ENCODE measurements at places on chromosomes 2 and 18.

DNA sequence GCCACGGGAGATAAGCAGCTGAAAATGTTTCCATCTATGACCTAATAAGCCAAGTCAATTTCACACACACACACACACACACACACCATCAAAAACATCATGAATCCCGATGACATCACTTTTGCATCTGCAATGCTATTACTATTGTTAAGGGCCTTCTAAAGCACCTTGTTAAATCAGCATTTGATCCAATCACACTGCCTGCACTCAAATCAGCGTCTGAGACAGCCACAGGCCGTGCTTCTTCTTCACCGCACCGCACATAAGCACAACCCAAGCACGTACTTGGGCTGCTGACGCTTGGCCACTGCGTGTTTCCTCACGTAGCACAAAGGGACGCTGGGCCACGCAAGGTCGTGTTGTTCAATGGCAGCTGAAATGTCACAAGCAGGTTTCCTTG is 15.8 kb upstream of the MTCL1 start:
- no peak for DNase-seq

GRCh38 chr2:159926695-159927094 is 128.7 kb upstream of the CD302 start:
- DNase-seq: no peak

DNA sequence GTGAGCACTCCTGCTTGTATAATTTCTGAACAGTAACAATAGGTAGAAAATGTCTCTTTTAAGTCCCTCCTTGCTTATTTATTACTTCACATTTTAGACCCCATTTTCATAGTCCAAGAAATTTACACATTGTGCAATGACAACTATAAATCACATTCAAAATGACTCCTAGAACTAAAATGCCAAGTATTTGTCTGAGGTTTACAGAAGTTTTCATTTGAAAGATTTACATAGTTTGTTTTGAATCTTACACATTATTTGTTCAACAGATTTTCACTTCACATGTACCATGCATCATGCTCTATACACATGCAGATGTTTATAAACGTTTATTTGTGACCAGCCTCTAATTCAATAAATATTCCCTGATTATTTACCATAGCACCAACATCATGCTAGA is 15.7 kb upstream of the TRIB2 start:
- DNase-seq: no peak

DNA sequence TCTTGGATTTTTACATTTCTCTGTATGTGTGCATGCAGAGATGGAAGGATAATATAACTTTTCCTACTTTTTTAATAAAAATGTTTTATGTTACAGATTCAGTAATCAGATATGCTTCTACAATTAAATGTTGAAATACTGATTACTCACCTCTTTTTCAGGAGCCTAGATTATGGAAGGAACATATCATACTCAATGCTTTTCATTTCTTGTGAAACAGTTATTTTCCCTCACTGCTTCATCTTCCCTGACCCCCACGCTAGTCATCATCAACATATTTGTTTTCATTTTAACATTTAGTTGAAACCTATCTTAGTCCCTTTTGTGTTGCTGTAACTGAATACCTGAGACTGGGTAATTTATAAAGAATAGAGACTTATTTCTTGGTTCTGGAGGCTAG is 190.7 kb downstream of the WDR7 start:
- no peak for DNase-seq

- DNase-seq: no peak
Observed at GRCh38 chr2:35035883-35036282, 1319.7 kb upstream of the CRIM1 start.

DNA sequence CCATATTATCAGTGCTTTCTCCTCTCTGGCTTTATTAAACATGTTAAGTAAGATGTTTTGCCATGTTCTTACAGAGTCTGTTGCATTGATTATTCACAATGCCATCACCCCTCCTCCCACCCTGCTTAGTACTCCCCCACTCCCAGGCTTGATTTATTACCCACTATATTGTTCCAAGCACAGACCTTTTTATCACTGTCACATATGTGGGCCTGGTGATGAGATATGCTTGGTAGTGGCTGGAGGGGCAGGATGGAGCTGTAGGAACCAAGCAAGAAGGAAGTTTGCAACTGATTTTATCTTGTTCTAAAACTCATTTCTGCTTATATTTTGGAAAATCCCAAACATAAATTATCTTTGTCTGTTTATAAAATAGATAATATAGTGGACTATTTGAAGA is 748.2 kb upstream of the CELF4 start:
- no peak for DNase-seq

GRCh38 chr2:233772583-233772982 is 5.5 kb upstream of the MROH2A start:
- no peak for DNase-seq

GRCh38 chr2:212237350-212238095 is 301.1 kb downstream of the ERBB4 start:
- no peak for DNase-seq

DNA sequence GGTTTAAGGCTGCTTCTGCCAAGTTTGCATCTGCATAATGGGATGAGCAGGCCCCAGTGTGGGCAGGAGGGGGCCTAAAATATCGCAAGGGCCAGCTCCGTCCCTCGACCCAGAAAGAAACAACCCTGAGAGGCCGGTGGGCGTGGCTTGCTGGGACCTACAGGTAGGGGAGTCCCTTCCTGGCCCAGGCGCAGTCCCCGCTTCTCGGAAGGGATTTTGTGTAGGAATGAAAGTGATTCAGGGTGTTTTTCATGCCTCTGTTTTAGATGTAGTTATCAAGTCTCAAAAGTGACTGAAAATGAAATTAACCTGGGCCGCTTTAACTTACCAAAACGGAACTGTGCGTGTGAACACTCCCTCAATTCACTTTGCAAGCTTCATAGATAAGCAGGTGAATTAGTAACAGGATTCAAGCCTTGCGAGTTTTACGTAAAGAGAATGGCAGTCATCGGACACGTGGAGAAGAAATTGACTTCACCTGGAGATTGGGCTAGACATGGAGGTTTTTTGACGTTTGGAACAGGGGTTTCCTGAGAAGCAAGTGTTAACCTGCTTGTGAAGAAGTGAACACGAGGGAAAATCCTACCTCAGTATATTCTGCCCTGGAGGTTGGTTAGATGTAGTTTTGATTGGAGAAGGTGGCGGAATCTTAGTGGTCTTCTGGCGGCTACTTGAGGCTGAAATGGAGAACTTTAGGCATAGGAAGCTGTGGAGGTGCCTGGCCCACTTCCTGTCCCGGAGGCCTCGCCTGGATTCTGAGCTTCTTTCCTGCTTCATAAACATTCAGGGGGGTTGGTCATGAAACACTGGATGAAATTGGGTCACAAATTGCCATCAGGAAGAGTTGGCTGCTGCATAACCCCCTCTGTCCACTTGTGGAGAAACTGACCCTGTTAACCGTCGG is 1.7 kb downstream of the NCK2 start:
- DNase-seq: peak; percentile 69

- no peak for DNase-seq
Observed at GRCh38 chr2:204051476-204051875, 114.9 kb downstream of the ICOS start.

GRCh38 chr18:36503477-36503876 is 206.0 kb downstream of the FHOD3 start:
- no peak for DNase-seq

DNA sequence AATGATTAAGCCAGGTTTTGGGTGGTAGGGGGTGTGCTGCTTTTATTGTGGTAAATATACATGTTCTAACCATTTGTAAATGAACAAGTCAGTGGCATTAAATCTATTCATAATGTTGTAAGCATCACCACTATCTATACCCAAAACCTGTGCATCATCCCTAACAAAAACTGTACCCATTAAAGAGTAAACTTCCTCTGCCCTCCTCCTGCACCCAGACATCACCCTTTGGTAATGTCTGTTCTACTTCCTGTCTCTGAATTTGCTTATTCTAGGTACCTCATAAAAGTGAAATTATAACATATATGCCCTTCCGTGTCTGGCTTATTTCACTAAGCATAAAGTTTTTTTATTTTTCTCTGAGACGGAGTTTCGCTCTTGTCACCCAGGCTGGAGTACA is 14.1 kb downstream of the RIF1 start:
- no peak for DNase-seq

DNA sequence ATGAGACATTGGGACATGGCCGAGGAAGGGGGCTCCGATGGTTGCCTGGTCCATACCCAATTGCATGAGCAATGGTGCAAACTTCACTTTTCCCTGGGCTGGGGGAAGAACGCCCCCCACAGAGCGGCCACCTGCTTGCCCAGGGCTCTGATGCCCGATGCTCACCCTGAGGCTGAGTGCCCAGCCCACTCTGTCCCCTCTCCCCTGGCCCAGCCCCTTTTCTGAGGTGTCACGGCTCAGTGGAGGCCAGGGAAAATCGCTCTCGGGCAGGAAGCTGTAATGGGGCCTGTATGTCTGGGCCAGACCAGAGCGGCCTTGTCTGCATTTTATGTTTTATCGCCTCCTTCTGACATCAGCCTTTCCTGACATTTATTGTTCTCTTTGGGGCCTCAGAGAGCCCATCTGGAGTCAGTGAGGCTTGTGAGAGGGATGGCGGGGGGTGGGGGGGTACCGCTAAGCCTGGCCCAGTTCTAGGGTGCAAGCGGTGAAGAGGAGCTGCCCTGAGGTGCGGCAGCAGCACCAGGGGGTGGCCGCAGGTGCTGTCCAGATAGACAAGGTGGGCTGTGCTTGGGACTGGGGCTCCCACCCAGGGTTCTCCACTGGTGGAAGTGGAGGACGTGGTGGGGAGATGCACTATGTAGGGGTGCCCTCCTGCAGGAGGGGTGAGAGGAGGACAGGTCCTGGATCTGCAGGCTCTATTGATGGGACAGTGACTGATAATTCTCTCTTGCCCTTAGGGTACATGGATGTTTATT is 46.2 kb downstream of the INHBB start:
- DNase-seq: no peak

DNA sequence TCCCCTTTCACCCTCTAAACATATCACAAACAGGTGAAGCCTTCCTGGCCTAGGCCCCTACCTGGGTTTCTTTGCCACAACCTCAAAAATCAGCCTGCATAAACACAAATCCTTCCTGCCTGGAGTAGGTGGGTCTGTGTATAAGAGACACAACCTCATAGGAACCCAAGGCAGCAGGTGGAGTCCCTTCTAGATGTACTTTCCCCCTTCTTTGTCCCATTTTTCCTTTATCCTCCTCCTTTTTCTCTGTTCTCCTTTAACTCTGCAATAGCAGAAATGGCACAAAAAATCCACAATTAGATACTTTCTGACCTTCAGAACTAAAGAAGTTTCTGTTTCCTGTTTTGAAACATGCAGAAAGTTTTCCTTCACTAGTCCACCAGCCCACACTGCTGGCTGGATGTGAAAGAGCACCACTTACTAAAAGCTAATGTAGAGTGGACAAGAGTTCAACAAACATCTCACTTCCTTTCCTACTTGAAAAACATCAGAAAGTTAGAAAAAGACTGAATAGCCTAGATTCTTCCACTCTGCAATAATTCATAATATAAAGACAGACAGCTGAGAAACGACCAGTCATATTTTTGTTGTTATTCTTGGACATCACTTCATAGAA is 11.2 kb downstream of the SLC40A1 start:
- DNase-seq: no peak

DNA sequence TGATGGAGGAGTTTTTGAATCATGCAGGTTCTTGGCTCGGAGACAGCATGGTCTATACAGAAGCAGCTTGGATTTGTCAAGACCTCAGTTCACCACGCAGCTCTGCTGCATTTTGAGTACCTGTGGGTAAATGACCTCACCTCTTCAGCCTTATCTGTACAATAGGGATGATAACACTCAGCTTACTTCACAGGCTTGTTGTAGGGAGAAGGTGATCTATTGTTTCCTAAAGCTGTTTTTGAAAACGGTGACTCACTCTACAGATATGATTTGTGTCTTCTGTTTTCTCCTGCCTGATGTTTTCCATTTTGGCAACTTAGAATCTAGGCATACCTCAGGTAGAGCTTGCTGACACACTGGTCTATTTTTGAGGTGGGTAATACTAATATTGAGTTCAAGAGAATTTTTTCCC is 80.3 kb downstream of the FMNL2 start:
- no peak for DNase-seq

DNA sequence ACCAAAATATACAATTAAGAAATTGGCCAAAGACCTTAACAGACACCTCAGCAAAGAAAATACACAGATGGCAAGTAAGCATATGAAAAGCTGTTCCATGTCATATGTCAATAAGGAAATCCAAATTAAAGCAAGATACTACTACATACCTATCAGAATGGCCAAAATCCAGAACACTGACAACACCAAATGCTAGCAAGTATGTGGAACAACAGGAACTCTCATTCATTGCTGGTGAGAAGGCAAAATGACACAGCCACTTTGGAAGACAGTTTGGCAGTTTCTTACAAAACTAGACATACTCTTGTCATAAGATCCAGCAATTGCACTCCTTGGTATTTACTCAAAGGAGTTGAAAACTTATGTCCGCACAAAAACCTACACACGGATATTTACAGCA is 20.3 kb upstream of the DNAJC10 start:
- DNase-seq: no peak

DNA sequence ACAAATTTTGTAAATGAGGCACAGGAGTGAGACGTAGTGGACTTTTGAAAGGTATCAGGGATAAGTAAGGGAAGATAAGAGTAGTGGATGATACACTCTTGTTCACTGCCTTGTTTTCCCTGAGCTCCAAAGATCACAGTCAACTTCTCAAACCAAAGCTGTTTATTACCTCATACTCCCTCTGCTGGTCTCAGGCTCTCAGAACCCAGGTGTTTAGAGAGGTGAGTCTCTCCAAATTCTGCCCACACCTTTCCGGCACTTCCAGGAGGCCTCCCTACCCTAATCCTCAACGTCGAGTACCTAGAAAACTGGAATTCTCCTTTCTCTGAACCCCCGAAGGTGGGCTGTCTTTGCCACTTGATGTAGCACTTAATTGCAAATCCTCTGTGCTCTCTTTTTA is 621.1 kb downstream of the BCL11A start:
- DNase-seq: no peak

DNA sequence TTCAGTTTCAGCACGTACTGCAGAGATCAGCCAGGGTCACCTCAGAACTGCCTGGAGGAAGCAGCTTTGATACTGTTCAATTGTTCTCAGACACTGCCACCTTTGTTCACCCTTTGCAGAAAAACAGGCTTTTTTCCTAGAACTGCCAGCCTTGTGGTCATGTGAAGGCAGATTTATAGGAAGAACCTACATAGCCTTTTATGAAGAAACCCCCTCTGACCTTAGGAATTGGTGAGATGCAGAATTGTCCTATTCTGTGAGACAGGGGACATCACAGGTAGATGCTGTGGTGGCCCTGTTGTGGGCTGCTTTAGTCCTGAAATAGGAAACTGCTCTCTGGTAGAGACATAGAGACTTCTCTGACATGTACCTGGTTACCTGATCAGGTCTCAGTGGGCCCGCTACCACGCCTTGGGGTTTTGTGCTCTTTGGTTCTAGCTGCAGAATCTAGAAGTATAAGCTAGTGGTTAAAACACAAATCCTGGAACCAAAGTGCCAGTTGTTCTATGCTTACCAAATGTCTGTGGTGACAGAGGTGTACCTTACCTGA is 206.6 kb downstream of the AGPS start:
- DNase-seq: no peak

- no peak for DNase-seq
Observed at GRCh38 chr18:424071-424661, 76.3 kb downstream of the COLEC12 start.

Data from GM12878 (cell line).